Activated B cell treated with CpG ODN at 0.5 μM for 24 hours (primary cell): ENCODE measurements at places on chromosomes 7 and 10. TPM values are rescaled to one million over a fixed set of nuclear protein-coding genes. Genes with fewer than 3 reads are reported as not detected.
A peak's percentile ranks its signal among the peaks of the same experiment; 100 is the strongest.

DNA sequence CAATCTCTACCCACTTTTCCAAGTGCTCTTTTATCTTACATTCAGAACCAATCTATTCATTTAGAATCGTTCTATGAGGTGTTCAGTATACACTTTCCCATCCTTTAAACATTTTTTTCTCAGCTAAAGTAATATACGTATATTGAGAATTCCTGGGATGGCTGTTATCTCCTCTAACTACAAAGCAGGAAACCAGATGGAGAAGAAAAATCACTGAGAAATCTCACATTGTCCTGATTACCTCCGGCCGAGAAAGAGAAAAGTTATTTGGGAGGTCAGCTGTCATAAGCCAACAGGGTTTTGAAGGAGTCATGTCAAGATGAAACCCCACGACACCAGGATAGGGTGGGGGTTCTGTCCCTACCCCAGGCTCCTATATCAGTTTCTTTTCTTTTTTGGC lies 99.2 kb upstream of the KDM7A start:
- DNase-seq: no peak

DNA sequence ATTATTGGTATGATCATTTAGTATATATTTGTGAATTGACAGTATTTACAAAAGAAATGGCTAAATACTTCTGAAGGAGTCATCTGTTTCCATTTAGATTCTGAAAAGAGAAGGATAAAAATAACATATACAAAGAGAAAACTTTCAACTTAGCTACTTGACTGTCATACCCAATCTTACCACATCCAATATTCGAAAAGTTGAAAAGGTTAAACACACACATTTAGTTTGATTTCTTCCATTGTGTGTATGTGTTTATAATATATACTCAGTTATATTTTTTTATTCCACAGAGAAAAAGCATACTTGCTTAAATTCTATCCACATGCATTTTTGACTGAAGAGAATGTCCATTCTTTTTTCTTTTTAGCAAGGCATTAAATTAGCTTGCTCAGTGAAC lies 470.7 kb downstream of the TFEC start:
- DNase-seq: no peak

DNA sequence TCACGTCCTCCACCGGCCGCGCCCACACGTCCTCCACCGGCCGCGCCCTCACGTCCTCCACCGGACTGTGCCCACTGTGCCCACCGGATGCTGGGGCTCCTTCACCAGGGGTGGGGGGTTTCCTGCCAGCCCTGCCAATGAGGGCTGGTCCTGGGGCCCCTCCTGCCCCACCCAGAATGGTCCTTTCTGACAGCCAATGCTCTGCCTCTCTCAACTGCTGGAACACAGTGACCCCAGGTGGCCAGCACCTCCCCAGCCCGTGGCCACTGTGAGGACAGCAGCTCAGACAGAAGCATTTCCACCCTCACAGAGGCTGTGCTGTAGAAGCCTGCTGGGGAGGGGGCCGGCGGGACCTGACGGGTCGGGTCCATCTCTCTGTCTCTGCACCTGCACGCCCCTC lies 90.1 kb upstream of the DNAAF5 start:
- no peak for DNase-seq

DNA sequence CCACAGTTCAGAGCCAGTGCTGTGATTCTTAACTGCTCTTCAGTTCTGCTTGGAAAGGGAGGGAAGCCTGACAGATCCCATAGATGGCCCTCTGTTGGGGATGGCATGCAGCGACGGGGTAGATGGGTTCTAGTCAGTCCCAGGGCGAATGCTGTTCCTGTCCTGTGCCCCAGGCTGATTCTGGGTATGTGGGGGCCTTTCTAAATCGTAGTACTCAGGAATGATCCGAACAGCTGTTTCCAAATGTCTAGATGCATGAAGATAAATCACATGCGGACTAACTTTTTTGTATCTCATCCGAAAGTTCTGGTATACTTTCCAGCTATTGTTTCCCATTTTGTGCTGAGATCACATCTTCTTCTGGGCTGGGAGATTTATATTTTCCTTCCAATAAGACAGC lies 186.0 kb upstream of the MKI67 start:
- DNase-seq: no peak

- no peak for DNase-seq
Measured at GRCh38 chr10:32408690-32409089, 37.2 kb upstream of the CCDC7 start.

DNA sequence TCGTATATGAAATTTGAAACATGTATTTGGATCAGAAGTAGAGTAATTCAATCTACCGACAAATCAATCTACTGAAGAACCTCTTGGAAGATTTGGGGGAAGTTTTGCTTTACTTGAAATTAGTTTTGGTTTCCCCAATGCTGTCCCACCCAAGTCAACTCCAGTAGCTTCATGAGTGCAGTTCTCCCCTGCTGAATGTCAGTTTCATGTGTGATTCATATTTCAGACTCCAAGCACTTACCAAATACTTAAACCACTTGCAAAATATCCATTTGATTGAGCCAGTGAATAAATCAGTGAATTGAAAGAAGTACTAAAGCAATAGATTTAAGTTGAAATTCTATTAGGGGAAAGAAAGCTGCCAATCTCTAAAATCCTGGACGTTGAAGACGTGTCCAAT lies 9.3 kb downstream of the CALML5 start:
- DNase-seq: no peak

- no peak for DNase-seq
Measured at GRCh38 chr7:101582971-101583370, 46.1 kb downstream of the MYL10 start.

DNA sequence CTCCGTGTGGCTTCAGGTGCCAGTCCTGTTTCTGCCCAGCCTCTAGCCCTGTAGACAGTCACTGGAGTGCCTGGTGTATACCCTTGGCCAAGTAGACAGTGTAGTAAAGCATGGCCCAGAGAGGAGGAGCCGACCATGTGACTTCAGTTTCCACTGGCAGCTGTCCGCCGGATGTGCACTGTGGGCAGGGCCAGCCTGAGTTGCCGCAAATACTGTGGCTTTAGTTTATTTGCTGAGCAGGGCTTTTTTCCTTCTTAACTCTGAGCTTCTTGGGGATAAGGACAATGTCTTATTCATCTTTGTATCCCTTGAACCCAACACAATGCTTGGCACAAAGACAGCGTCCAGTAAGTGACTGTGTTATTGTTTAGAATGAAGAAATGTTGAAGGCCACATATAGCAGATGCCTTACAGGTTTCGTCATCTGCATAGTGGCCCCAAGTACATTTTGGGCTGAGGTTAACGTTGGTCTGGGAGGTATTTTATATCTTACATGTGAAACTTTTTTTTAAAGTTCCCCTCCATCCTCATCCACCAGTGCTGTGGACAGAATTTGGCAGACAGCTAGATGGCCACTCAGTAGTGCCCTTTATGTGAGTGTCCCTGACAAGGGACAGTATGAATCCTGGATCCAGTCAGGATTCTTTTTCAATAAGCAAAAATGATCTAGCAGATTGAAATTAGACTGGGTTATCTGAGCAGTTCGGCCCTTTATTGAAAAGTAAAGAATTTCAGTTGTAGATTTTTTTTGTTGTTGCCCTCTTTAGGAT lies 40.6 kb downstream of the CYP17A1 start:
- peak; percentile 51 for DNase-seq

DNA sequence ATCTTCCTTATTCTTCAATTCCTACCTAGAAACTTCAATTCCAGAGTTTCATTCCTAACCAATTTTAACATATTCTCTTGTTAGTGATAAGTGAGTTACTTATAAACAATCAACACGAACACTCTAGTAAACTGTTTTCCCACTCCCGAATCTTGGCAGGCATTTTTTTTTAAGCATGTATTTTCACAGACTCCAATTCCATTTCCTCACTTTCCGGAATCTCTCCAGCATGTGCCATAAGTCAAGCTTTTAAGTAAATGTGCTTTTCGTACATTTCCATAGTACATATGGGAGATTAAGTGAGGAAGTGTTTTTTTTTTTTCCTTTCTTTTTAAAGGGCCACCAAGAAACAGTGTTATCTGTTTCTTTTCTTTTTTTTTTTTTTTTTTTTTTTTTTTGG lies 89.1 kb downstream of the FGFR2 start:
- no peak for DNase-seq

- no peak for DNase-seq
Measured at GRCh38 chr10:100119726-100120125, 38.1 kb upstream of the CPN1 start.

- no peak for DNase-seq
Measured at GRCh38 chr10:99872367-99873162, 90.1 kb downstream of the ABCC2 start.

DNA sequence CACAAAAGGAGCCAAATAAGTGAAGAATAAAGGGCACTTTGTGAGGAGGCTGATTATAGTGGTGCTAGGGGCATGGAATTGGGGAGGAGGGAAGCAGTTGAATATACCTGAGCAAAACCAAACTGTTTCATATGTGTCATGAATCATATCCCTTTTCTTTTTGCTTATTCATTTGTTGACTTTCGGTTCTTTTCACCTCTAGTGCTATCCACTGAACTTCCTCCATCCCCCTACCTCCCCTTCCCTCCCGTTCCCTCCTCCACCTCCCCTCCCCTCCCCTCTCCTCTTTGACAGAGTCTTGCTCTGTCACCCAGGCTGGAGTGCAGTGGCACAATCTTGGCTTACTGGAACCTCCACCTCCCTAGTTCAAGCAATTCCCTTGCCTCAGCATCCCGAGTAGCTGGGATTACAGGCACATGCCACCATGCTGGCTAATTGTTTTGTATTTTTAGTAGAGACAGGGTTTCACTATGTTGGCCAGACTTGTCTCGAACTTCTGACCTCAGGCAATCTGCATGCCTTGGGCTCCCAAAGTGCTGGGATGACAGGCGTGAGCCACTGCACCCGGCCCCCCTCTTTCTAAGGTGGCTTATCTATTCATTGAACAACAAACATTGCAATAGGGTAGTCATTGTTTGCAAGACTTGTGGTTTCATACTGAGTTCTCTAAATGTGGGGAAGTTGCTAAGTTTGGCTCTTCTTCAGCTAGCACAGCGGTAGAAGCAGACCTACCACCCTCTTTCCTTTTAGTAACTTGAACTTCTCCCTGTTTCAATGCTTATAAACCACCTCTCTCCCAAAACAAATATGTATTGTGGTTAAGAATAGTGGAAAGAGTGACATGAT lies 150.4 kb upstream of the PRPS1L1 start:
- DNase-seq: no peak

DNA sequence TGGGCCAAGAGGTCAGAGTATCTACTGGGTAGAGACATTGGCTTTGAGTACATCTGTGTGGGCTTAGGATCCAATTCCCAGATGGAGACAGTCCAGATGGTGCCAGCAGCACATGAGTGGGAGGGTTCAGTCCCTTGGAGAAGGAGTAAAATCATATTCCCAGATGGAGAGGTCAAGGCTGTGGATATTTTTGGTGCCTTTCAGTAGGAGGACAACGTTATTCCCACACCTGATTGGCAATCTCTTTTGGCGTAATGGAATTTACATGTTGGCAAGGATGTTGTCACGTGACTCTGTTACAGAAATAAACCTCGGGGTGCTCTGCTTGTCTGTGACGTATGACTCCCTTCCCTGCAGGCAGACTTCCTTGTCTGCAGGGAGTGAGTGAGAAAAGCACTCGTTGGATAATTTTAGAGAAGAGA lies 27.6 kb downstream of the NPS start:
- DNase-seq: no peak

GRCh38 chr7:107170051-107170915 lies 1.5 kb downstream of the HBP1 start:
- no peak for DNase-seq

GRCh38 chr7:39898867-39899266 lies 51.2 kb upstream of the CDK13 start:
- DNase-seq: no peak

DNA sequence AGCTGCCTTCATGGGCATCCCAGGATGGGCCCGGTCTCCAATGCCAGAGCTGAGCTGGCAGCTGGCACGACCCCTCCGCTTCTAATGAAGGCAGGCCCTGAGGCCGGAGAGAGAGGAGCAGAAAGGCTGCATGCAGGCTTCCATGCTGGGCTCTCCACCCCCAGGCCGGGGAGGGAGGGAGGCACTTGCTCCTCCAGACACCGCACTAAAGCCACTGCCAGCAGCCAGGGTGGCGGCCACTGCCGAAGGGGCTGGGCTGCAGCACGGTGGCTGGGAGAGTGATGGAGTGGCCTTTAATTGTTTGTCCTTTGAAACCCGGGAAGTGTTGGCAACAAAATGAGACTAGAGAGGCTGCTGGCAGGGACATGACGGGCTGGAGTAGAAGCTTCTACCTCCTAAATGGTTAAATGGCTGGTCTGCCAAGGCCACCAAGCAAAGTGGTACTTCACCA lies 236.5 kb downstream of the SKAP2 start:
- DNase-seq: no peak

- DNase-seq: no peak
Measured at GRCh38 chr7:30175636-30176147, 40.9 kb downstream of the MTURN start.

- no peak for DNase-seq
Measured at GRCh38 chr10:72832701-72833100, 60.8 kb upstream of the OIT3 start.

GRCh38 chr10:100645613-100646392 lies 99.6 kb upstream of the PAX2 start:
- DNase-seq: no peak

GRCh38 chr10:48459270-48460150 lies 145.4 kb downstream of the ARHGAP22 start:
- peak; percentile 12 for DNase-seq

- no peak for DNase-seq
Measured at GRCh38 chr7:149859369-149859768, 14.4 kb upstream of the ATP6V0E2 start.

DNA sequence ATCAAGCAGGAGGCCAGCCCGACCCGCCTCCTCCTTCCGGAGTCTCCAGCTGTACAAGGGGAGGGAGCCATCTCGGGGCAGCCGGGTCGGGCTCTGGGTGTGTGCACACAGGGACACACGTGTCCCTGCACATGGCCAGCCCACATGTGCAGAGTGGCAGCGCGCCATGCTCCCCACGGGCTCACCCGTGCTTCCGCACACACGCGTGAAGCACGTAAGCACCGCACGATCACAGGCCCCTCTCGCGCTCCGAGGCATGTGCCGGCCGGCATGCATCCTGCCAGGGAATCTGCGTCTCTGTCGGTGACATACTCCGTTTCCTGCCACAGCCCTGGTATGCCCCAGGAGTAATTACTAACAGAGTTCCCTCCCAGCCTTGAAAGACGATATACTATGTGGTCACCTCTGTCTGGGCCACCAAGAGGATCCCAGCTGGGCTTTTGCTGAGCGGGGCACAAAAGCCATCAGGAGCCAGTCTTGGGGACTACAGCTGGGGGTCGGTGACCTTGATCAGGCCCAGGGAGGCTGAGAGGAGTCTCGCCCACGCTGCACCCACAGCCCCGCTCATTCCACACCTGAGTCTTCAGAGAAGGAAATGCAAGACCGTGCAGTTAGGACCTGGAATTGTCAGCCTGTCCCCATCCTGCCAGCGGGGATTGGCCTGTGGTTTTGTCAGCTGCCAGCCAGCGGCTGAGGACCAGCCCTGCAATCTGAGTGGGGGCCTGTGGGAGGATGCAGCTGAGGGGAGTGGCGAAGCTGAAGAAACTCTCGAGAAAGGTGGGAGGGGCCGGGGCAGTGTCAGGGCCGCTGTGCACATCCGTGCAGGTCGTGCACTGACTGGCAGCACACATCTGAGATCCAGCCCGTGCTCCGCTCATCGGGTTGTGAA lies 11.0 kb upstream of the LFNG start:
- peak; percentile 62 for DNase-seq

Gene SCART1
- 2.8 TPM in 2 replicates for total RNA-seq

Gene NPC1L1
- total RNA-seq: not detected in 2 replicates

Gene ADAM12
- 0.81 and 0.84 TPM in 2 replicates for total RNA-seq

Gene SOSTDC1
- not detected in 2 replicates for total RNA-seq

Gene CTTNBP2
- 0.18 and 0.49 TPM in 2 replicates for total RNA-seq

Gene ACTL6B
- not detected in 2 replicates for total RNA-seq

Gene TMEM236
- total RNA-seq: 0.09 and 0.10 TPM in 2 replicates

Gene WBP1L
- 30.5 and 30.8 TPM in 2 replicates for total RNA-seq

Gene SPDYE2B
- not detected in 2 replicates for total RNA-seq

Gene FOXK1
- total RNA-seq: 37.5 and 42.7 TPM in 2 replicates

Gene HOXA7
- total RNA-seq: not detected in 2 replicates

Gene OIT3
- total RNA-seq: 0.17 TPM in 1 of 2 replicates, not detected in the other

Gene ATP5MK
- total RNA-seq: 208 and 223 TPM in 2 replicates
